ENCODE measurements at places on chromosomes 1 and 21. TPM values are rescaled to one million over a fixed set of nuclear protein-coding genes. Genes with fewer than 3 reads are reported as not detected.

Gene FCRL1
- polyA plus RNA-seq: 0.52 TPM

Gene TMEM240
- 3.9 TPM for polyA plus RNA-seq

Gene KRTAP10-6
- polyA plus RNA-seq: not detected

Gene SELE
- 0.84 TPM for polyA plus RNA-seq

GRCh38 chr1:67256291-67257172 lies 51.1 kb upstream of the IL12RB2 start:
- H3K36me3 ChIP-seq: no peaks in the 10 kb centered on the region
- no peak overlapping the region for H3K27ac ChIP-seq
- H3K4me3 ChIP-seq: no peak overlapping the region

DNA sequence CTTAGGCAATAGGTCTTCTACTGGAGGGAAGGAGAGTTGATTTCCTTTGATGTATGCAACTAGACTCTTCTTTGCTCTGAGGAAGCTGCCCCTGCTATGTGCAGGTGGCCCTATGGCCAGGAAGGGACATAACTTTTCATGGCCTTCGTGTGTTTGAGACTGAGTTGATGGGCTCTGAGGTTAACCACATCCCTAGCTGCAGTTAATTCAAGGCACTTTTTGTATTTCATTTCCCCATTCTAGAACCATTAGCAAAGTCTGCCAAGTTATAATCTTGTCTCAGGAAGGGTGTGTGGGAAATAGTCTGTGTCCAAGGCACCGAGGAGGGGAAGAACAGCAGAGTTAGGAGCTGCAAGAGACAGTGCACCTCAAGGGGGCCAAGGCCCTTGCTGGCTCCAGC lies 2.5 kb downstream of the FCRL4 start:
- H3K4me1 ChIP-seq: no peaks in the 10 kb centered on the region
- no peak for DNase-seq
- no peak overlapping the region for H3K27ac ChIP-seq

DNA sequence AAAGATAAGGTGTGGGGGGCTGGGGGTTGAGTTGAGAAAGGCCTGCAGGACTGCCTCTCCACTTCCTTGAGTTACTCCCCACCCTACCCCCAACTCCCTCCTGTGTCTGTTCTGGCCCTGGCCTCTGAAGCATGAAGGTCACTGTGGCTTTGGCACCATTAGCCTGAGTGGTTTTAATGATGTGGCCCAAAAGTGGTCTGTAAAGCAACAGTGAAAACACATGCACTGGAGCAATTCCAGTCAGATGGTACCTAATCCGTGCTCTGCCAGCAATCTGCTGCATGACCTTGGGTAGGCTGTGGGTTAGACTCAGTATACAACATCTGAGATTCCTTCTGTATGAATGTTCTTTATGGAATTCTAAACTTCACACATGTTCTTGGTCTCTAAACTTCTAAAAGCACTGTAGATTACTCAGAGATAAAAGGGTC lies 86.5 kb upstream of the ATP1A1 start:
- H3K27ac ChIP-seq: no peak overlapping the region
- DNase-seq: no peak
- no peaks in the 10 kb centered on the region for H3K27me3 ChIP-seq
- no peaks in the 10 kb centered on the region for H3K4me1 ChIP-seq
- no peaks in the 10 kb centered on the region for H3K36me3 ChIP-seq

GRCh38 chr1:184366997-184367396 lies 19.8 kb upstream of the C1orf21 start:
- no peaks in the 10 kb centered on the region for H3K36me3 ChIP-seq
- DNase-seq: no peak
- peaks cover 3% of the 10 kb centered on the region for H3K27me3 ChIP-seq
- H3K27ac ChIP-seq: no peak overlapping the region
- no peak overlapping the region for H3K4me3 ChIP-seq
- no peaks in the 10 kb centered on the region for H3K4me1 ChIP-seq

DNA sequence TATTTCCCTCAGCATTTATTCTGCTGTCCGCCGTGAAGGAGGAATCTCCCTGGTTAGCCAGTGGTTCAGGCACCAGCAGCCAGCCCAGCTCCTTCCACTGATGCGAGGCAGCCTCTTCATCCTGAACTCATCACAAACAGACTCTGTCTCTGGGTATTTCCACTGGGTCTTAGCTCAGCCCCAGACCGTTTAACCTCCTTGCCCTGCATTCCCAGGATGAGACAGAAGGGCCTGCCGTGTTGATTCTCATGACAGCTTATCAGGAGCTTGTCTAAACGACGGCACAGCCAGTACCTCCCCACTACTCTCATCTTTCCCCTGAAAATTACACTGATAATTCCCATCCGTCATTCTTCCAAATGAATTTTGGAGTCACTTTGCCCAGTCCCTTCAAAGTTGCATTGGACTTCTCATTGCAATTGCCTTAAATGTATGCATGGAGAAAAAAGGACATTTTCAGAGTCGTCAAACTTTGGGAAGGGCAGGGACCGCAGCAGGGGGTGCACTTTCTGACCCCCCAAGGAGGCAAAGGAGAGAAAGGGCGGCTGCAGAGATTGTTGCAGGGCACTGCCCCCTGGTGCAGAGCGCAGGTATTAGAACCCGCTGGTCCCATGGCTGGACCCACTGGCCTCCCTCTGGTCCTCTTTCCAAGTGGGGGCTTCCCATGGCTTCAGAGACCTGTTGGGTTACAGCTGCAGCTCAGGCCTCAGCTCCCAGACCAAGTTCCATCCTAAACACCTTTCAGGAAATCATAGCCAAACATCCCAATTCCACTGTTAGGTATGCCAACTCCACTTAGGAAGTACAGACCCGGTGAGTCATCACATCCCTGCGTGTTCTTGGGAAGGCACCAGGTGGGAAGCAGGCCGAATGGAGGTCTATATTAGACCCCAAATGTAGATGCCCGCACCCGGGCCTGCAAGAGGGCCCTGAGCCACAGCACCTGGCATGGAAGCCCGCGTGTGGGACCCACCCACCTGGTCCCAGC lies 3.7 kb upstream of the MEGF6 start:
- H3K36me3 ChIP-seq: no peaks in the 10 kb centered on the region
- no peak for DNase-seq
- H3K27me3 ChIP-seq: peaks cover 4% of the 10 kb centered on the region
- no peak overlapping the region for H3K27ac ChIP-seq
- H3K4me3 ChIP-seq: no peak overlapping the region
- H3K4me1 ChIP-seq: peaks cover 30% of the 10 kb centered on the region

DNA sequence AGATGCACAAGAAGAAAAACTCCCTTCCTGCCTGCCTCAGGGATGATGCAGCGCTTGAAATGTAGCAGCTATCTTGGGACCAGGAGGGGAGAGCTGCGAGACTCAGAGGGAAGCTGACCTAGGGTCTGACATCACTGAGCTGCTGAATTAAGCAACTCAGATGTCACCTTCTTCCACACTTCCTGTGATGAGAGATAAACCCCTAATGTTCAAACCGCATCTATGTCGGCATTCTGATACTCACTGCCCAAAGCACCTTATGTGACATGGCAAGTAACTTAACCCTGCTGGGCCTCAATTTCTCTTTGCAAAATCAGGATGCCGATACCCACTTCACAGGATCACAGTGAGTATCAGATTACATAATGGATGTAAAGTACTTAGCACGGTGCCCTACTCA lies 9.1 kb upstream of the AK2 start:
- peak overlapping the region; percentile 10 for H3K4me3 ChIP-seq
- no peak for DNase-seq
- no peaks in the 10 kb centered on the region for H3K36me3 ChIP-seq

- H3K27me3 ChIP-seq: no peaks in the 10 kb centered on the region
- H3K27ac ChIP-seq: no peak overlapping the region
- H3K36me3 ChIP-seq: peaks cover 7% of the 10 kb centered on the region
- DNase-seq: no peak
- no peak overlapping the region for H3K4me3 ChIP-seq
Measured at GRCh38 chr1:221697923-221698425, 43.9 kb downstream of the DUSP10 start.

DNA sequence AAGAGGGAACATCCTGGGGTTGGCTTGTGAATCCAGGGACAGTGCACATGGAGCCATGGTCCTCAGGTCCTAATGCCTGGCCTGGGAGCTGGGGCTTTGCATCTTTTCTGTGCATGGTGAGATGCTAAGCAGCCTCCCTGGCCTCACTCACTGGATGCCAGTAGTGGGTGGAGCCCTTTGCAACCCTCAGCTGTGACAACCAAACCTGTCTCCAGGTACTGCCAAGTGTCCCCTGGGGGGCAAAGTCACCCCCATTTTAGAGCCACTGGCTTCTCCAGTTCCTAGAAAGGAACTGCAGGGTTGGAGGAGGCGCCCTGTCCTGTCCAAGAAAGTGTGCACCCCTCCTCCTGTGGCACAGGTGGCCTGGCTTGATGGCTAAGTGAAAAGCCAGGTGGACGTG lies 44.6 kb upstream of the GRIK3 start:
- no peak for DNase-seq
- H3K36me3 ChIP-seq: no peaks in the 10 kb centered on the region
- H3K4me1 ChIP-seq: no peaks in the 10 kb centered on the region
- no peak overlapping the region for H3K4me3 ChIP-seq
- peaks cover 2% of the 10 kb centered on the region for H3K27me3 ChIP-seq

GRCh38 chr21:28833182-28833581 lies 159.5 kb downstream of the LTN1 start:
- no peaks in the 10 kb centered on the region for H3K4me1 ChIP-seq
- no peak for DNase-seq
- H3K4me3 ChIP-seq: no peak overlapping the region
- no peaks in the 10 kb centered on the region for H3K36me3 ChIP-seq
- no peak overlapping the region for H3K27ac ChIP-seq

- no peak for DNase-seq
- no peak overlapping the region for H3K4me3 ChIP-seq
- no peaks in the 10 kb centered on the region for H3K27me3 ChIP-seq
- no peak overlapping the region for H3K27ac ChIP-seq
- H3K36me3 ChIP-seq: peaks cover 42% of the 10 kb centered on the region
Measured at GRCh38 chr1:1023700-1024099, 3.8 kb downstream of the AGRN start.

DNA sequence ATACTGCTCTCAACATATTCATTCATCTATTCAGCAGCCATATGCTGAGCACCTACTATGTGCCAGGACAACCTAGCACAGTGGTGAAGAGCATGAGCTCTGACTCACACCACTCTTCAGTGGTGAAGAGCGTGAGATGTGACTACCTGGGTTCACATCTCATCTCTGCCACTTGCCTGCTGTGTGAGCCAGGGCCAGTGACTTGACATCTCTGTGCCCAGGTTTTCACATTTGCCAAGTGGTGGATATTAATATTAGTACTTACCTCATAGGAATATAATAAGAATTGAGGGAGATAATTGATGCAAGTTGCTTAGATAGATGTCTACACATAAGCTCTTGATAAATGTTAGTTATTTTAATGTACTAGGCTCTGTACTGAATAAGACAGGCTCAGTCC lies 488.9 kb downstream of the PTPRU start:
- H3K27ac ChIP-seq: no peak overlapping the region
- H3K4me3 ChIP-seq: no peak overlapping the region
- no peaks in the 10 kb centered on the region for H3K27me3 ChIP-seq
- no peaks in the 10 kb centered on the region for H3K4me1 ChIP-seq

DNA sequence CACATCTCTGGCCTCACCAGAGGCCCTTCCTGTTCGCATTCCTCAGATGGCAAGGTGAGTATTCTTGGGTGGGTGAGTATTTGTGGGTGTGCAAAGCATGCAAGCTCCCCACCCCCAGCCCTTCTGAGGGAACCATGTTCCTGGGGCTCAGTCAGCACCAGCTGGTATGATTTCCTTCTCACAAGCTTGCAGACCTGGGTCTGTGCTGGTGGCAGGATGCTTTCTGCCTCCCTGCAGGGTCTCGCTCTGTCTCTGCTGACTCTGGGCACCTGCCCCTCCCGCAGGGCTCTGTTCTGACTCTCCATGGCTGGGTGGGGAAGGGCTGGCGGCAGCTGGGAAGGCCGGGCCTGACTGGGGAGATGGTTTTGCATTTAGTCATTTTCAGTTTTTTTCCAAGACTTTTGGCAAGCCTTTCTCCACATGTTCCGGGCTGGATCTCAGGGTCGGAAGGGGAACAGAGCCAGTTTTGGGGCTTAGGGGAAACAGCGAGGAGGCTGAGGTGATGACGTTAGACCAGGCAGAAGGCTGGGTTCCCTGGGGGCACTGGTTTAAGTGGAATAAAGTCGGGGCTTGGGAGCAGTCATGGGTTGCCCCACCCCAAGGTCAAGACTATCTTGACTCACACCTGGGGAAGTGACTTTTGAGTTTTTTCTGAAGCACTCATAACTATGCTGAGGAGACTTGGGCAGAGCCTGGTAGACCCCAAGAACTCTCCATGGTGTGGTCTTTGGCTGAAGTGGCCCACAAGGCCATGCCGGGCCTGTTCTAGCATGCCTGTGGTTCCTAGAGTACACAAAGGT lies 6.2 kb downstream of the RASSF5 start:
- no peak overlapping the region for H3K27ac ChIP-seq
- no peaks in the 10 kb centered on the region for H3K36me3 ChIP-seq
- peak; percentile 31 for DNase-seq
- H3K4me1 ChIP-seq: peaks cover 3% of the 10 kb centered on the region
- no peak overlapping the region for H3K4me3 ChIP-seq

GRCh38 chr1:248691567-248692155 lies 10.9 kb downstream of the OR14I1 start:
- no peaks in the 10 kb centered on the region for H3K4me1 ChIP-seq
- no peaks in the 10 kb centered on the region for H3K36me3 ChIP-seq
- no peak for DNase-seq
- peaks cover 4% of the 10 kb centered on the region for H3K27me3 ChIP-seq
- no peak overlapping the region for H3K4me3 ChIP-seq
- no peak overlapping the region for H3K27ac ChIP-seq

- DNase-seq: no peak
- no peaks in the 10 kb centered on the region for H3K4me1 ChIP-seq
- no peak overlapping the region for H3K4me3 ChIP-seq
- no peaks in the 10 kb centered on the region for H3K27me3 ChIP-seq
- H3K27ac ChIP-seq: no peak overlapping the region
Measured at GRCh38 chr1:117173691-117174090, 37.0 kb downstream of the VTCN1 start.
